ENCODE measurements at places on chromosomes 1 and 21.

DNA sequence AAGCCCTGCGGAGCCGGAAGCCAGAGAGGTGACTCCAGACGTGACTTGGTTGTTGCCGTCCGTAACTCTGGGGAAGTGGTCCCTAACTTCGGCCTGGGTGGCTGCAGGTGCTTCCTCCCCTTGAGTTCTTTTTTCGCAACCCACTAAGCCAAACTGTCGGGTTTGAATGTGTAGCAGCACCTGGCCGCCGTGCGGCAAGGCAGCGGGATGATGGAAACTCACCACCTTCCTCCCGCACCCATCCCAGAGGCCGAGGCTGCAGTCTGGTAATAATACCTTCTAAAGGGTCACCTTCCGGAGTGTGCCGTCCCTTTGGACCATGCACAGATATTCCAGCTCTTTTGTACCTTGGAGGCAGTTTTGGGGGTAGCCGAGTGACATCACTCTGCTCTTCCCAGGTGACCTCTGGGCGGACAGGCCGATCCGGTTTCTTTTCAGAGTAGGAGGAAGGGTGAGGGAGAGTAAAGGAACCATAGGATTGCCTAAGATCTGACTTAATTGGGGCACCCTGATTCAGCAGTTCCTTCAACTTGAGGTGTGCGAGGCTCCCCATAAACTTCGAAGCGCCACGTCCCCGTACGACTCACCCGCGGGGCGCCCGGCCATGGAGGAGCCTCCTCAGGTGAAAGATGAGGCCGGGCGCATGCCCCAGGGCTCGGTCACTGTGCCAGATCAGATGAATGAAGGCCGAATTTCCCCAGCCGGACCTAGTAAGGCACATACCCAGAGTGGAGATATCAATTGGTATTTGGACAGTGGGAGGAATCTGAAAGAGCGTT lies 1.0 kb downstream of the KCNK1 start:
- no peak for DNase-seq

GRCh38 chr1:17525996-17526686 lies 13.4 kb upstream of the ARHGEF10L start:
- DNase-seq = no peak

DNA sequence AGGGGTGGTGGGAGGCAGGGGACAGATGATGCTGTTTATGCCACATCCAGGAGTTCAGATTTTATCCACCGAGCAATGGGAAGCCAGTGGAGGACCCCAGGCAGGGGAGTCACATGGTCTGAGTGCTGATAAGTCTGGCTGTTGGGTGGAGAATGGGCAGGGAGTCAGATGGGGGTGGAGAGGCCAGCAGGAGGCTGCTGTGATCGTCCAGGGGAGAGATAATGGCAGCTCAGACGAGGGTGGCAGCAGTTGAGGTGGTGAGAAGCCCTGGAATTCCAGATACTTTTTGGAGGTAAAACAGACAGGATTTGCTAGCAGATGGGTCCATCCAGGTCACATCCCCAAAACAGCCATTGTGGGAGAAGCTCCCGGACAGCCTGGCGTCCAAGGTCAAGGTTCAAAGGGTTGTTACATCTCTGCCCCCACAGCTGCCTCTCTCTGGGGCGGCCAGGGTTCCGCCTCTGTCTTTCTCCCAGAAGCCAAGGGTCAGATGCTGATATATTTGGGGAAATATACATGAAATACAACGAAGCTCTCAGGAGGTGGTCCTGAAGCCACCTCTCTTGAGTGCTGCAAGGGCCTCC lies 252.1 kb upstream of the TMEM51 start:
- DNase-seq = no peak

DNA sequence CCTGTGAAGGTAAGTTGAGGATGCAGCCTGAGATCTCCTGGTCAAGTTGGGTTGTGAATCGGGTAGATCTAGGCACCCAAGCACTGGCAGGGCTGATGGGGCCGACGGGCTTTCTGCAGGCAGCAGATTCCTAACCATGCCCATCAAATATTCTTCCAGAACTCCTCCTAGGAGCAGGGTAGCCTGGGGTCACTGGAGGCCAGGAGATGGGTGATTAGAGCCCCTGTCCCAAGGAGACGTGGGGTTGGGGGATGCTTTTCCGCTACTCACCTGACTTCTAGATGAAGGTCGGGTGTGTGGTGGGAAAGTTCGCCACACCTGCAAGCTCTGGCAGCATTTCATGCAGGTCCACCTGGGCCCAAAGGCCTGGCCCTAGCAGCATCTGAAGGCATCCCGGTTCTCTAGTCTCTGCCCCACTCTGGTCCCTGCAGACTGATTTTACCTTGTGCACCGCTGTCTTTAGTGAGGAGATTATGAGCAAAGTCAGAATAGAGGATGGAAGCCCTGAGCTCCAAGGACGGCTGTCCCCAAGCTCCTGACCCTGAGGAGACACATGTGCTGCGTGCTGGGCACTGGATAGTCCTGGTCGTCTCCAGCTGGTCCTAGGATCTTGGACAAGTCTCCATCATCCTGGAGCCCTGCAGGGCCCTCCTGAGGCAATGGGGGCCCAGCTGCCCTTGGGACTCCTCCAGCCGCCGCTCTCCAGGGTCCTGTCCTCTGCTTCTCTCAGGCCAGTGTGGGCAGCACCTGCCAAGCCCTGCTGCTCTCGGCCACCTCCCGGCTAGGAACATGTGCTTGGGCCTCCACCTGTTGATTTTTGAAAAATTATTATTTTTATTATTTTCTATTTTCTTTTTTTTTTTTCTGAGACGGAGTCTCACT lies 21.8 kb upstream of the C2CD2 start:
- no peak for DNase-seq

DNA sequence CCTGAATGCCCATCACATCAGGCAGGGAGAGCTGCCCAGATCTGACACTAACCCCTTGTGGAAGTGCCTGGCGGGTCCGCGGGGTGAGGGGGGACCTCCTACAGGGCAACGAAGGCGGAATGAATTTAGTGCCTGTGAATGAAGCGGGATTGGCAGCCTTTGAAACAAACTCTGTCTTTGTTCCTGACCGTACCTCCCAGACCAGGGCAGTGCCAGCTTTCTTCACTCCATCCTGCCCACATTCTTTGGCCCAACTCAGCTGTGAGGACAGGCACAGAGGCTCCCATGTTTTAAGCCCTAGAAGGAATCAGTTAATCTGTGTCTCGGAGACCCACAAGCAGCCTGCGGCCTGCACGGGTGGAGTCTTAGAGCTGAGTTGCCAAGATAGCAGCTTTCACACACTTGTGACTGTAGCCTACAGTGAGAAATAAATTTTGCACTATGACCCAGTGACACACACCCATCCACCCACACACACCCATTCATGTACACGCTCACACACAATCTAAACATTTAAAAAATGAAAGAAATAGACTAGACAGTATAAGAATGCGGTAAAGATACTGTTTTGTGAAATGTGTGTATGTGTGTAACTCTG lies 60.1 kb upstream of the USP24 start:
- DNase-seq = no peak
